ENCODE measurements at places on chromosomes 16 and 17.
A peak's percentile ranks its signal among the peaks of the same experiment; 100 is the strongest.

DNA sequence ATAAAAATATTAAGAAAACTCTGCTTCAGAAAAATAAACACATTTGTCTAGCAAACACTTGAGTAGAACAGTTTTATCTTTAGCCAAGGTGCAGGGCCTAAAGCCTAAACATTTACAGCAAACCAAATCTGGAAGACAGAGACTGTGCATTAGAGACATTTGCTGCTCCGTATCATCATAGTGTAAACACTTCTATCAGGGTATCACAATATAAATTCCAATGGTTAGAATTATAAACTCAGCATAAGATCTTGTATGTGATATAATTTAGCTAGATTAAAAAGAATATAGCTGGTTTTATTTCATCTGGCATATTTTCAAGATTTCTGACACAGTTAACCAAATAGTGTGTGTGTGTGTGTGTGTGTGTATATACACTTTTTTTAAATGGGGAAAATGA is 133.8 kb upstream of the NACA2 start:
- DNase-seq, result no peak

- no peak for DNase-seq
These were observed 31.8 kb downstream of the NDEL1 start for GRCh38 chr17:8467527-8467926.

GRCh38 chr16:86176462-86176861 is 277.5 kb downstream of the IRF8 start:
- DNase-seq, result no peak

DNA sequence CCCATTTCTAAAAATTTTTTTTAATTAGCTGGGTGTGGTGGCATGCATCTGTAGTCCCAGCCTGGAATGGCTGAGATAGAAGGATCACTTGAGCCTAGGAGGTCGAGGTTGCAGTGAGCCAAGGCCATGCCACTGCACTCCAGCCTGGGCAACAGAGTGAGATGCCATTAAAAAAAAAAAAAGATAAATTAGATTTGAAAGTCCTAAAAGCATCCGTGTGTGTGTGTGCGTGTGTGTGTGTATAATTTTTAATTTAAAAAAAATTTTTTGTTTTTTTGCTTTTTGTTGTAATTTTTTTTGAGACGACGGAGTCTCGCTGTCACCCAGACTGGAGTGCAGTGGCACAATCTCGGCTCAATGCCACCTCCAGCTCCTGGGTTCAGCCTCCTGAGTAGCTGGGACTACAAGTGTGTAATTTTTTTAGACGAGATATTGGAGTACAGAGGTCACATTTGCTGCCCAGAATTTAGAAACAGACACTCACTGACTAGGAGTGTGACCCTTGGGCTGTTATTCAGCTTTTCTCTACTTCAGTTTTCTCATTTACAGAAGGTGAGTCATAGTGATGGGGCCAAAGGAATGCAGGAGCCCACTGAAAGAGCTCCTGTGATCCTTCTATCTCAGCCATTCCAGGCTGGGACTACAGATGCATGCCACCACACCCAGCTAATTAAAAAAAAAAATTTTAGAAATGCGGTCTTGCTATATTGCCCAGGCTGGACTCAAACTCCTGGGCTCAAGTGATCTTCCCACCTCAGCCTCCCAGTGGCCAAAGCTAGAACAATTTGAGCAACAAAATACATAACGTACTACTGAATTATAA is 25.5 kb upstream of the TBX4 start:
- DNase-seq, result no peak

DNA sequence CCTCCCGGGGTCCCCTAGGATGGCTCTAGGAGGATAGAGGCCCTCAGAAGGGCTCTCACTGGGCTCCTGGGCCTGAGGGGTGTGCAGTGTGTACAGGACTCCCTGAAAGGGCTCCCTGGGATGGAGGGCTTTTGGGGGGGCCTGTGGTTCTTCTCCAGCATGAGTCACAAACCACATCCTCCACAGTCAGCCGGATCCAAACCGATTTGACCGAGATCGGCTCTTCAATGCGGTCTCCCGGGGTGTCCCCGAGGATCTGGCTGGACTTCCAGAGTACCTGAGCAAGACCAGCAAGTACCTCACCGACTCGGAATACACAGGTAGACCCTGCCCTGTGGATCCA is 4.5 kb downstream of the TRPV2 start:
- no peak for DNase-seq

- DNase-seq, result peak; percentile 18
These were observed 48.4 kb downstream of the CLEC16A start for GRCh38 chr16:10992797-10993196.

DNA sequence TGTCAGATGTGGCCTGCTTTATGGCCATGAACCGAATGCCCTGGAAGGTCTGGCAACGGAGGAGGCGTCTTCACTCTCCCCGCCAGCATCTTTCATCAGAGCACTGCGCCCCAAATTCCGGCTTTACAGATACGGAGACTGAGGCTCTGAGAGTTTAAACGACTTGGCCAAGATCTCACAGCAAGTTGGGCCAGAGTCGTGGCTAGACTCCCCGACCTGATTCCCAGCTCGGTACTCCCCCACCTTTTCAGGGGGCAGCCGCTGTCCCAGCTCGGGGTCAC is 1.7 kb downstream of the NGFR start:
- DNase-seq, result no peak

DNA sequence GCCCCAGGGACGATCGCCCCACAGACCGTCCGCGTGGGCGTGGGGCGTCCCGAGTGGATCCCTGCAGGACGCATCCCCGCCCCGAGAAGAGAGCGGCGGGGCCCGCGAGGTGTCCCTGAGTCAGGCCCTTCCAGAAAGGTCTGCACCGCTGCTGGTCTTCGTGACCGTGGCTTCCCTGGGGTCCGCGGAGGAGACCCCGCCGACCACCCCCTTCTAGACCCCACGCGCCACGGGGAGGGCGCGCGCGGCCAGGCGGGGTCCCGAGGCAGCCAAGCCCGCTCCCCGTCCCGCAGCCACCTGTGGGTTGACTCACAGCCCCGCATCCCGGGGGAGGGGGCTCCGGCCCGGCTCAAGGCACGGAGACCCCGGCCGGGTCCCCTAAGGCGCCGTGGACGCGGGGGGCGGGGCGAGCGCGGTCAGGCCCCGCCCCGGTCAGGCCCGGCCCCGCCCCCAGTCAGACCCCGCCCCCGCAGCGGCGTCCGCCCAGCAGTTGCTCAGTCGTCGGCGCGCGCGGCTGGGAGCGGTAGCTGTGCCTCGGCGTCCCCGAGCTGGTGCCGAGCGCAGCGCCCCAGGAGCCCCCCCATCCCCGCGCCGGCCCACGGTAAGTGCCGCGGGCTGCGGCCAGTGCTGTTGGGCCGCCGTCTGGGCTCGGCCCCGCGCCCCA is at the start of gene BAIAP3:
BAIAP3 (plus strand) TSS at position 497 of the 664 bp plus-strand sequence. CDS start 4,905 bp downstream, outside the sequence.
- peak; percentile 48 for DNase-seq

DNA sequence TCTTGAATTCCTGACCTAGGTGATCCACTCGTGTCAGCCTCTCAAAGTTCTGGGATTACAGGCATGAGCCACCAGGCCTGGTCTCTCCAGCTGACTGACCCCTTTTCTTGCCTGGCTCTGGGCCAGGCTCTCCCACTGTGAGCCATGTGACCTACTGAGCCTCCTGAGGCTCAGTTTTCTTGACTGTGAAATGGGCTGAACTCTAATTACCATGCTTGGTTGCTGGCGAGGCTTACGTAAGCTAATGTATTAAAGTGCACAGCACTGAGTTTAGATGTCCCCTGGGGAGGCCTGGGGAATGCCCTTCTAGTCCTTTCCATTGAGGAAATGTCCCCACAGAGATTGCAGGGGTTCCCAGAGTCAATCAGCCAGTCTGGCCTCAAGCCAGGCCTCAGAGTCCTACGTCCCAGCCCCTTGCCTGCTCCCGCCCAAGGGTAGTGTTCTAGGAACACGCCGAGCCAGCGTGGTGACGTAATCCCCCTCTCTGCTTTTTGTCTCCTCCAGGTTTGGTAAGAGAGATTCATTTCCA is 45.8 kb upstream of the LGALS9 start:
- no peak for DNase-seq

DNA sequence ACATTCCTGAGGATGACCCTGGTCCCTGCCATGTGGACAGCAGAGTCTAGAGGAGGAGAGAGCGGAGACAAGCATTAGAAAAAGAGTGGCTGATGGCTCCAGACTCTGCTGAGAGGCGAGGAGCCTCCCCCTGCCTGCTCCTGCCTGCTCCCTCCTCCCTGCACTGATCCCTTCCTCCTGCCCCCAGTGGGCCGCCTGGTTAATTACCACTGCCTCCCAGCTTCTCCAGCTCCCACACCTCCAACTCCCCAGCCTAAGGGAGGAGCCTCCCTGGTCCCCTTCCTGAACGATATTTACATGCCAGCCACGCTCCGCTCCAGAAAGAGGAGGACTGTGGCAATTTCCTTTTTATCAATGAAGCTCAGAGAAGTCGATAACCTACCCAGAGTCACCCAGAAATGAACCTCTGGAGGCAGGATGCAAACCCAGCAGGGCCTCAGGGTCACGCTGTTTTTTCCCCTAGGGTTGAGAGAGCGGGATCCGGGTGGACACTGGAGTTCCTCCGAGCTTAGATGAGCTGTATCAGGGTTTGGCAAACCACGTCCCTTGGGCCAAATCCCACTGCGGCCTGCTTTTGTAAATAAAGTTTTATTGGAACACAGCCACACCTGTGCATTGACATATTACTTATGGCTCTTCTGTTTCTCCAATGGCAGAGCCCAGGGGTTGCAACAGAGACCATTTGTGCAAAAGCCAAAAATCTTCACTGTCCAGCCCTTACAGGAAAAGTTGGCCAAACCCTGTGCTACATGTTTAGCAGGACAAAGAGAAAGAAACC is 27.1 kb upstream of the JPH3 start:
- no peak for DNase-seq

DNA sequence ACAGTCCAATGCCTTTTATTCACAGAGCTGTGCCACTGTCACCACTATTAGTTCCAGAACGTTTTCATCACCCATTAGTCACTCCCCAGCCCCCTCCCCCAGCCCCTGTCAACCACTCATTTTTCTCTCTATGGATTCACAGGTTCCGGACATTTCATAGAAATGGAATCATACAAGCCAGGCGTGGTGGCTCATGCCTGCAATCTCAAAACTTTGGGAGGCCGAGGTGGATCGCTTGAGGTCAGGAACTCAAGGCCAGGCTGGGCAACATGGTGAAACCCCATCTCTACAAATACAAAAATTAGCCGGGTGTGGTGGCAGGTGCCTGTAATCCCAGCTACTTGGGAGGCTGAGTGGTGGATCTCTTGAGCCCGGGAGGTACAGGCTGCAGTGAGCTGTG is 759 bp upstream of the PAM16 start:
- no peak for DNase-seq

- DNase-seq, result no peak
These were observed 23.7 kb downstream of the PIPOX start for GRCh38 chr17:29066606-29067005.

DNA sequence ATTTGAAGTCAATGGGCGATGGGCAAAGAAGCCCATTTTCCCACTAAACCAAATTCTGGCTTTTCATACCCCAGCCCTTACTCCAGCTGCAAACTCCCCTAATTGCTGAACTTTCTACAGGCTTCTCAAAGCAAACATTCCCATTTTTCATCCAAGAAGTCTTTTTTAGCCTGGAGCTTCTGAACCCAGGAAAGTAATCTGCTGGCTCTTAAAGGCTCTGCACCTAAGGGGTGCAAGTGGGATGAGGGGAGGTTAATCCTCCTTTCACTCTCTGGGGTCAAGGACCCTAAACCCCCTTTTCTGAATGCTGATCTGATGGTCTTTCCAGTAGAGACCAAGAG is 2.4 kb downstream of the HOXB7 start:
- DNase-seq, result no peak

DNA sequence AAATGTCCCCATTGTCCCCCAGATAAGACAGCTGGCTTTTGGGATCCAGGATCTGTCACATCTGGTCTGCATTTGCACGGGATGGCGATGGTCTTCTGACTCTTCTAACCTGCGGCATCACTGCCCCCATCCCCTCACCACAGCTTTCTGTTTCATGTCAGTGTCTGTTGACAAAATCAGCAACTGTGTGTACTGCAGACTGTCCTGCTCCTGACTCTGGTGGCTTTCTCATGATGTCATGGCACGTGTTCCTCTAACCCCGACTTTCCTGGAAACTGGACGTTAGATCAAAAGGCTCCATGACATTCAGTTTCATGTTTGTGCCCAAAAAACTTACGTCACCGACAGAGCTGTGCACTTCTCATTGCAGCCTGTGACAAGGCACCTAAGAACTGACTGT is 30.1 kb upstream of the CPNE2 start:
- DNase-seq, result no peak

DNA sequence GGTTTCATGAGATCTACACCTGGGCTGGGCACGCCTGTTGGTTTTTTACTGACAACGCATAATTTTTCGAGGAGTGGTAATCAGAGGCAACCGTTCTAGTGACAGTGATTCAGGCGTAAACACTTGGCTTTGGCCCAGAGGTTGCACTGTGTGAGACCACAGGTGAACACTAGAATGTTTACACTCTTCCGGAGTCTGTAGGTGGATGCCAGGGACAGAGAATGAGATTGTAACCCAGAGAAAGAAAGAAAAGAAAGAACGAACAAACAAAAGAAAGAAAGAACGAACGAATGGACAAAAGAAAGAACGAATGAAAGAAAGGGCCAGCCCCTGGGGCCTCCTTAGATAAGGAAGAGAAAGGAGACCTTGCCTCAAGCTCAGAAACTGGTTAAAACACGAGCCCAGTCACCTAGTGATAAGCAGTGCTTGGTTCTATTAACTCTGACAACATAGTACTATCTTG is 113.2 kb downstream of the PRKCB start:
- DNase-seq, result peak; percentile 37

DNA sequence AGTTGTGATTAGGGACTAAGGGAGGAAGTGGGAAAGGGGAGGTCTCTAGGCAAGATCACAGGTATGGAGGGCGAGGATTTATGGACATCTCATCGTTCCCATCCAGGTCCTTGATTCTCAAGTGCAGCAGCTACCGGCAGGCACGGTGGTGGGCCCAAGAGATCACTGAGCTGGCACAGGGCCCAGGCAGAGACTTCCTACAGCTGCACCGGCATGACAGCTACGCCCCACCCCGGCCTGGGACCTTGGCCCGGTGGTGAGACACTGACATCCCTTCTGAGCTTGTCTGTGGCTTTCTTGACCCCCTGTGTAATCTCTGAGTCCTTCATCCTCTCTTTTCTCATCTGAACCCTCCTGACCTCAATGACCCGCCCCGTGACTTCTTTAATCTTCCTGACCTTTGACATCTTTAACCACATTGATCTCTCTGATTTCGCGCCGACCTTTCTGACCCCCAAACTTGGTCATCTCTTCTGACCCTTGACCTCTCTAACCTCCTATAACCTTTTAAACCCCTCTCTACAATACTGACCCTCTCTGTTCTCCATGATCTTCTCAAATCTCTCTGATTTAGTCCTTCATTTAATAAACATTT is 3.8 kb downstream of the PLD2 start:
- DNase-seq, result no peak

- no peak for DNase-seq
These were observed 61.6 kb downstream of the HSD17B2 start for GRCh38 chr16:82096641-82097040.

GRCh38 chr16:9072806-9073341 is 18.6 kb upstream of the HAPSTR1 start:
- peak; percentile 29 for DNase-seq

DNA sequence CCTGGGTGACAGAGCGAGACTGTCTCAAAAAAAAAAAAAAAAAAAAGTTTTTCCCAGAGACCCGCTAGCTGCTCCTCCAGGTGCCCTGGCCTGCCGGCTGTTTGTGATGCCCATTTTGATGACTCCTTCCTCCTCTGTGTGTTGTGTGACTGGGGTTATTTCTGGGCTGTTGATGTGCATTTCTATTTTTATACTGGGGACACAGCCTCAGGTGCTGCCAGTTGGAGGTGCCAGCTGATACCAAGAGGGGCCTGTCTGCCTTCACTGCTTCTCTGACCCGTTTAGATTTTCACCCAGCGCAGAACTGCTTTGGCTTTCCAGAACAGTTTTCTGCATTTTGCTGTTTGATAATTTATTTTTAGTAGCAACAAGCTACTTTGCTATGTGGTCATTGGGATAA is 6.7 kb downstream of the PLA2G15 start:
- no peak for DNase-seq

GRCh38 chr17:77636835-77637817 is 321.4 kb upstream of the TNRC6C start:
- no peak for DNase-seq
